ENCODE measurements at places on chromosomes 1 and 21.

- DNase-seq, result no peak
These were observed 47.6 kb downstream of the PIK3R3 start for GRCh38 chr1:46084553-46085451.

DNA sequence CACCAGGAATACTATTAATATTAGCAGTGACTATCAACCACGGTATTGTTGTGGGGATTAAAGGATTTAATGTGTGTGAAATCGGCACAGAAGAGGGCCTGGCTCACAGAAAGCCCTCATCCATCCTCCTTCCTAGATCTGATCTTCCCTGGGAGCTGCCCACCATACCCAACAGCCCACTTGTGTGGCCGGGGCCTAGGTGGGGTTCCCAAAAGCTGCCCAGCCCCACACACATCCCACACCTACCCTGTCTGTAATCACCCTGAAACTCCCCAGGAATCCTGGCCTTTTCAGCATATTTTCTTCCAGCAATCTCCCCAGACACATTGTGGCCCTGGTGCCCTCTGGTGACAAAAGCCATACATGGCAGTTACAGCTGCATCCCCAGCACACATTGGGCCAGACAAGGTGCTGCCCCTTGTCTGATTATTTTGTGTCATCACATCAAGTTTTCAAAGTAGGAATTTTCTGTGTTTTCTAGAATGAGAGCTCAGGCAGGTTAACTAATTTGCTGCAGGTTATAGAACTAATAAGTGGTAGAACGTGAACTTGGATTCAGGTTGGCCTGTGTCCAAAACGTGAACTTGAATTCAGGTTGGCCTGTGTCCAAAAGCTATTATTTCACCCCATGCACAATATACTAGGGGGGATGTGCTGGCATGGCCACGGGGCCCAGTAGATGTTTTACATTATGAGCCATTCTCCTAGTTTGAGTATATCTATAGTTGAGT, 5.3 kb upstream of the SLC6A9 start:
- peak; percentile 74 for DNase-seq

GRCh38 chr1:156054500-156055280, at the start of gene LAMTOR2:
LAMTOR2 (plus strand) TSS chr1:156054782; CDS start chr1:156054890, 108 bp downstream.
- peak; percentile 98 for DNase-seq

GRCh38 chr1:20964540-20965484, 177.7 kb upstream of the HP1BP3 start:
- DNase-seq, result no peak

- DNase-seq, result peak; percentile 87
These were observed 3.5 kb upstream of the RIMS3 start for GRCh38 chr1:40668769-40669525.

DNA sequence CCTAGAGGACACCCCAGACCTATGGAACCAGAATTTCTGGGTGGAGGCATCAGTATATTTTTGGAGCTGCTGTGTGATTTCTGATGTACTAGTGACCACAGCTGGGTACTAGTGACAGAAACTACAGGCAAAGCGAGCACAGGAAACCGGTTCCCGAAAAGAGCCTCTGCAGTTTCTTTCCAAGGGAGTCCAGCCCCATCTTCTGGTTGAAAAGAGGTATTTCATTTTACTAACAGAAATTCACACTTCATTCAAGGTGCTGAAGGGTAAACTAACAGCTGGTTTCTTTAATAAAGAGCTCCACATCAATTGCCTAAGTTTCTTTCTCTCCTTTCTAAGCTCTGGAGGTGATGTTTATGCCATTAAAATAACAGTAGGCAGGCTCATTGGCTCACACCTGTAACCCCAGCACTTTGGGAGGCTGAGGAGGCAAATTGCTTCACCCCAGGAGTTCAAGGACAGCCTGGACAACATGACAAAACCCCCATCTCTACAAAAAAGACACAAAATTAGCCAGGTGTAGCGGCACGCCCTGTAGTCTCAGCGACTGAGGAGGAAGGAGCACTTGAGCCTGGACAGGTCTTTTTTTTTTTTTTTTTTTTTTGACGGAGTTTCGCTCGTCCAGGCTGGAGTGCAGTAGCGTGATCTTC, 22.0 kb downstream of the THAP3 start:
- DNase-seq, result peak; percentile 58

GRCh38 chr1:202130816-202131522, 8.3 kb downstream of the GPR37L1 start:
- peak; percentile 75 for DNase-seq

DNA sequence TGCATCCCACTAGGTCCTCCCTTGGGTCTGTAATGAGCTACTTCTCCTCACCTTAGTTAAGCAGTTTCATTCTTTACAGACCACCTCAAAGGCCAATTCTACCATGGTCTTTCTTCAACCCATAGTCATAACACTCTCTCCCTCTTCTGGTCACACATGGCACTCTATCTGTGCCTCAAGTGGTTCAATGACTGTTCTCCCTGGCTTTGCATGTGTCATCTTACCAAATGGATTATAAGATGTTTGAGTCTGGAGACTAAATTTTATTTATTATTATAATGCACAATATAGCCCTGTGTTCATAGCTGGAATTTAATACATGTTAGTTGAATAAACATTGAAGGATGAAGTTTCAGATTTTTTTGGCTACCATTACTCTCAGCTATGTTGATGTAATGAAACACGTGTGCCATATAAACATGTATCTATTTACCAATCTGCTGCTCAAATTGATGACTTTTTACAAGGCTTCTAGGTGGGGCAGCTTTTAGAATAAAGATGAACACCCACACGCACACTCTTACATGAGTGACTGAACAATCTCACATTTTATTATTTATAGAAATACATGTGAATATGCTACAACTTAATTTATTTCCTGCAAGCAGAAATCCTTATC, 102.1 kb downstream of the RUNX1 start:
- no peak for DNase-seq

GRCh38 chr1:70071601-70072000, 133.8 kb downstream of the LRRC40 start:
- DNase-seq, result no peak

DNA sequence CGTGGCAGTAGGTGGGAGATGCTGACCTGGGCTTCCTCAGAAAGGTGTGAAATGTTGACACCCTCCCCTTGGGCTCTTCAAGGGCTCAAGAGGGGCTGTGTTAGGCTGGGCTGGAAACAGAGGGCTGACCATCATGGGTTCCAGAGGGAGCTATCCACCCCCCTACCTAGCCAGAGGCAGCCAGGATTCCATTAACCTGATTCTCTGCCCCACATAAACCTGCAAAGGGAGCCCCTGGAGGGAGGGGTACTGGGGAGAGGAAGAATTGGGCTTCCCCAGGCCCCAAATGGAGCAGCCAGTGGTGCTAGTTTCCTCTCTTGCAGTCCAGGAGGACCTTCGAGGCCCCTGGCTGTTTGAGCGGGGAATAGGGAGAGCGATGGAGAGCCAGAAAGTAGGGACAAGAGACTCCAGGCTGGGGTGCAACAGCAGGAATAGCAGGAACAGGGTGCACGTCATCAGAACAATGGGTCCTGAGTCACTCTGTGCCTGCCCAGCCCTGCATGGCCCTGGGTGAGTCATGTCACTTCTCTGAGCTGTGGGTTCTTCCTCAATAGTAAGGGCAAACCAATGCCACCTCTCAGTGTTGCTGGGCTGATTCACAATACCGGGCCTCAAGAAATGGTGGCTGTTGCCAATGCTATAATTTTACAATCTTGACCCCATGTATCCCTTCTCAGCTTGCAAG, 121.2 kb downstream of the EPHB2 start:
- no peak for DNase-seq

DNA sequence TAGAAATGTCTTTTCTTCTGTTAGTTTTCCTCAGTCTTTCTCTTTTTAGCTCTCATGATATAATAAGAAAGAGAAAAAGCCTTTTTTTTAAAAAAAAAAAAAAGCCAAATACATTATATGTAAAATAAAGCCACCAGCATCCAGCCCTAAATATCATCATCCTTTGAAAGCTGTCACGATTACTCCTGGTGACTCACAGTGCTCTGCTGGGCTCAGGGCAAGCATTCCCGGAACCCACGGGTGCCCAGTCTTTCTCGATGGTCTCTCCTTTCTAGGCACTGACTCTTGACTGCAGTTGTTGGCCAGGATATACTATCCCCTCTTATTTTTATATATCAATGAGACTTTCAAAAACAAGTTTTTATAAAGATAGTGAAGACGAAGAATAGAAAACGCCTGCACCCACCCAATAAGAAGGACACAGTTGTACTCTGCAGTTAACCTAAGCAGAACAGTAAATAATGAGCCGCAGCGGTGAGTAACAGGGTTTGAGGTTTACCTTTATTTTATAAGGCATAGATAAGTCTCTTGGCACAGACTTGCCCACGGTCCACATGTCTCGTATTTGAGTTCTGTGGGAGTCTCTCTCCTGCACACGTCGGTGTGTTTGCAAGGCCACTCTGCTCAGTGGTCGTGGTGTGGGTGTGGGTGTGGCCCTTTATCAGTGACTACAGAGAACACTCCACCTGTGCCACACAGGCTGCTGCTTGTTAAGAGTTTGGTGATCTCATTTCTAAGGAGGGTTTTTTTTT, 15.7 kb upstream of the MX2 start:
- no peak for DNase-seq

DNA sequence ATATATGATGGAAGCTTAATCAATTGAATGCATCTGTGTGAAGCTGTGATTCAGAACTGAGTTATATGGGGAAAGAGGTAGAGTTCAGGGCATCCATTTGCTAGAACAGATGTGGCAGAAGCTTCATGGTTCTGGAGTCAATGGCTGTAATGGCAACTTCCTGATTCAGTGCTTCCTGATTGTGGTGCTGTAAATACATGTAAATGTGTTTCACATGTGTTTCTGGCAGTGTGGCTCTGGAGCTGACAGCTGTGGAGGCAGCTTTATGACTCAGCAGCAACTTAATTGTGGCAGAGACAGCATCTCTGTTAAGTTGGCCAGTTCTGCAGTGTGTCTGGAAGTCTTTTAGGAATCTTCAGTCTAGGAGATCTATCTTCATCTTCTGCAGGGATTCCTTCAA, 226.6 kb upstream of the ZRANB2 start:
- no peak for DNase-seq

- no peak for DNase-seq
These were observed 110.5 kb upstream of the USH2A start for GRCh38 chr1:216533776-216534175.

- no peak for DNase-seq
These were observed 59.3 kb upstream of the NTPCR start for GRCh38 chr1:232891071-232891470.

GRCh38 chr1:82923931-82924330, 1075.0 kb downstream of the TTLL7 start:
- DNase-seq, result no peak

GRCh38 chr1:60664086-60664625, 418.2 kb upstream of the NFIA start:
- DNase-seq, result no peak

GRCh38 chr21:32520875-32521735, 64.2 kb downstream of the TCP10L start:
- DNase-seq, result peak; percentile 49

DNA sequence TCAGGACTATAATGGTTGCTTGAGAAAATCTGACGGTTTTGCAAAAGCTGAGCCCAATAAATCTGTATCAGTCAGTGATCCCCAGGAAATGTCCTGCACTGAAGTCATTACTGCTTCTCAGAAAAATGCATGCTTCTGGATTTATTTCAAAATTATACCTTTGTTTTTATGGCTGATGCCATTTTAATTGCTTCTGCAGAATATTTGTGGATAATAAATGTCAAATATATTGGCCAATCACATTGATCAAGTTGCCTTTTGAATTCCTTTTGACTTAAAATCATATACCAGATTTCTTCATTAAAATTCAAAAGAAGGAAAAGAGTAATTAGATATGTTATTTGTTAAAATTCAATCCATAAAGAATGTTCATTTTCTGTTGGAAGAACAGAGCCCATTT, 842.9 kb upstream of the ADGRL4 start:
- no peak for DNase-seq

DNA sequence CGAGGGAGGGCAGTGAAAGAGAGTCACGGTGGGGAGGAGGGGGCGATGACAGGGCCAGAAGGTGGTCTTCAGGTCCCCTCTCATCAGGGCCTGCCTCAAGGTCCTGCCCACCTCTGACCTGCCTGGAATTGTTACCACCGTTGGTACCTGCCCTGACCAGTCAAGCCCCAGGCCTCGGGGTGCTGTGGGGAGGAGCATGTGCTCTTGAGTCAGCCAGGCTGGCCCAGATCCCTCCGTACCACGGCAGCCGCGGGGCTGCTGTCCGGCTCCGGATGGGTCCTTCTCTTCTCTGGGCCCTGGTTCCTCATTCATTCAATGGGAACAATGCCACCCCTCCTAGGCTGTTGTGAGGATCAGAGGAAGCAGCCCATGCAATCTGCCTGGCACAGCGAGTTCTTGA, 22.0 kb downstream of the SERINC2 start:
- DNase-seq, result no peak

DNA sequence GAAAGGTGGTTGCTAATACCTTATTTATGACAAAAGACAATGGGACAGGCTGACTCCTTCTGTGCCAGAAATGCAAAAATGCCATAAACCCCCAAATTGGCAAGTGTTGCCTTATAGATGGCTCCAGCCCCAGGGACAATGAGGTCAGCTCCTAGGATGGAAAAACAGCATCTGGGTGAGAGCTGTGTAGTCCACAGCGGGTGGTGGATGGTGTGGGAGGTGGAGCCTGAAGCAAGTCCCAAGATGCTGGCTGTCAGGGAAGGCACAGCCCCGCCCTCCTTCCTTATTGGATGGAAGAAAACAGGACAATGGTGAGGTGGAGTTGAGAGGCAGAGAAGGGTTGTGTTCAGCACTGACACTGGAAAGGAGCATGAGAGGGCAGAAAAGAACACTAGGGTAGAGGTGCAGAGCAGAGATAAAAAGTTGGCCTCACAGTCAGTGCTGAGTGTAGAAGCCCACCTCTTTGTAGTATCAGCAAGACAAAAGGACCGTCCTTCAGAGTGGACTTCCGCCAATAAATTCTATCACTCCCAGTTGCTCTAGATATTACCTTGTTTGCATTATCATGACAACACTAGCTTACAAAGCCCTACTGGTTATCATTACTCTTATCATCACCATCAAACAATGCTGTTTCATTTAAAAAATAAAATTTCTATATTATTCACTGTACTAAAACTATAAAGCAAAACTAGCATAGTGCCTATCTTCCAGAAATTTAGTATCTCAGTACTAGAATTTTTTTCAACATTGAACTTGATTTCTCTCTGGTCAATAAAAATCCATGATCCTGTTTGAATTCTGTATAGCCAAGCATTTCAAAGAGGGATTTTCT, 3.7 kb upstream of the SDE2 start:
- DNase-seq, result no peak

GRCh38 chr1:243483071-243483771, 227.4 kb downstream of the SDCCAG8 start:
- no peak for DNase-seq

- no peak for DNase-seq
These were observed 53.0 kb downstream of the BACH1 start for GRCh38 chr21:29351691-29352090.

DNA sequence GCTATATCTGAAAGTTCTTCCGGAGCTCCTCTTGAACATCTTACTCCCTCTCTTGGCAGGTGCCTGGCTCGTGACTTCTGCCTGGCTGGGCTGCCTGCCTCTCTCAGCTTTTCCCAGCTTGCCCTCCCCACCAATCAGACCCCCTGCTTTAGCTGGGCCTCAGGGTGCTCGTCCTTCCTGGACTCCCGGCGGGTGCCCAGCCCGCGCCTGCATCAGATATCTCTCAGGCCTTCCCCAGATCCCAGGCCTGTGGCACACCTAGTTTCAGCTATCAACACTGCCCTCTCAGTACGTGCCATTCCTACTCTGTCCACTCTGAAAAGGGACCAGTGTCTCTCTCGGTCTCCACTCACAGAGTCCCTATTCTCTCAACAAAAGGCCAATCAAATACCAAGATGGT, 96.5 kb upstream of the CLDN14 start:
- no peak for DNase-seq

GRCh38 chr21:38286739-38287471, 30.1 kb downstream of the KCNJ15 start:
- DNase-seq, result no peak

Measured in dorsolateral prefrontal cortex (tissue), 122 donors.